ENCODE measurements at places on chromosomes 16 and 17.

DNA sequence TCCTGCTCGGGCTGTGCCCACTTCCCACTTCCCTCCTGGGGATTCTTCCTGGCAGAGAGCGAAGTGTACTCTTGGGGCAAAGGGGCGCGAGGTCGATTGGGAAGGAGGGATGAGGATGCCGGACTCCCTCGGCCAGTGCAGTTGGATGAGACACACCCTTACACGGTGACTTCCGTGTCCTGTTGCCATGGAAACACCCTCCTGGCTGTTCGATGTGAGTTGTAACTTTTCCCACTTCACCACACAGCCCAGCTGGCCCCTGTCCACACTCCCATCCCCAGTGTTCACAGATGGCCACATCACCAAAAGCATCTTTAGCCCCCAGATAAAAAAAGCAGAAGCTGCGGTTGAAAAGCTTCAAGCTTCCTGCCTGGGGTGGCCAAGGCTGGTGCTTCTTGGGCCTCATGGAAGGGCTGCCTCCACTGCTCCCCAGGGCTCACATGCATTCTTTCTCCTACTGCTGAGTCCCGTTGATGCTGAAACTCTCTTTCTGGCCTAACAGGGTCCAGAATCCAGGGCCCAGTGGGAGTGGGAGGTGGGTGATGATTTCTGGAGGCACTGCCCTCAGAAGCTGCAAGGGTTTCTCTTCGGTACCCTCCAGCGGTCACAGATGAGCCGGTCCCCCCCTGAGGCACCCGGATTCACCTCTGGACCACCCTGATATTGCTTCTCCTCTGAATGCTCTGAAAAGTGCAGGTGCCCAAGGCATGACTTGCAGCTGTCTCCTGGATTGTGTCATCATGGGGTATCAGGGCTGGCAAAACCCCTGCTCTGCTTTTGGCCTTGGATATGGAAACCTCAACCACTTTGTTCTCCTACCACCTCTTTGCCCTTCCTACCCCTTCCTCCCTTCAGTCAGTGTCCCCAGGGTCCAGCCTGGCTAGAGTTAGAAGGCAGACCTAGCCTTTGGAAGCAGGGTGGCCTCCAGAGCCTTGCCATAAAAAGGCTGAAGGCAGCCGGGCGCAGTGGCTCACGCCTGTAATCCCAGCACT, 2.2 kb upstream of the TRAF4 start:
- DNase-seq = no peak

DNA sequence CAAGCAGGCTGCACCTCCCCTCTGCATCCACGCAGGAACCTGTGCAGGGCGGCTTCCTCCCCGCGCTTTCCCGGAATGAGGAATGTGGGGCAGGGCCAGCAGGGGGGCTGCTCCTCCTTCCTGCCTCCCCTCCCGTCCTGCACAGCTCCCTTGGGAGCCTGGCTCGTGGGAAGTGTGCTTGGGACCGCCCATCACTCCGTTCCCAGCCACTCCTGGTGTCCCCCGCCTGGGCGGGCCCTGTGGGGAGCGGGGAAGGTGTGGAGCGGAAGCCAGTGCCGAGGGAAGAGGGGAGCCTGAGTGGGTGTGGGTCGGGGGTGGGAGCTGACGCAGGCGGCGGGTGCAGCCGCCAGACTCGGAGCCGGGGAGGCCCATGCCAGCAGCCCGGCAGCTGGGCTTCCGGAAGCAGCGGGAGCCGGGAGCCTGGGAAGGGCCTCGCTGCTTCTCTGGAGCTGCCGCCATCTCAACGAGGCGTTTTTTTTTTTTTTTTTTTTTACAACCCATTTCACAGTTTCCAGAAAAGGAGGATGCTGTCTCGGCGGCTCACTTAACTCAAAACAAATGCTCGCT, 24.1 kb downstream of the BAHCC1 start:
- DNase-seq = peak; percentile 83

GRCh38 chr16:12458591-12459358, 344.9 kb downstream of the CPPED1 start:
- no peak for DNase-seq

- DNase-seq = no peak
Observed at GRCh38 chr17:55545806-55546205, 34.6 kb upstream of the SMIM36 start.

GRCh38 chr17:41539071-41539492, 11.0 kb upstream of the KRT19 start:
- no peak for DNase-seq

- no peak for DNase-seq
Observed at GRCh38 chr16:68257251-68257905, 6.9 kb upstream of the SLC7A6 start.

DNA sequence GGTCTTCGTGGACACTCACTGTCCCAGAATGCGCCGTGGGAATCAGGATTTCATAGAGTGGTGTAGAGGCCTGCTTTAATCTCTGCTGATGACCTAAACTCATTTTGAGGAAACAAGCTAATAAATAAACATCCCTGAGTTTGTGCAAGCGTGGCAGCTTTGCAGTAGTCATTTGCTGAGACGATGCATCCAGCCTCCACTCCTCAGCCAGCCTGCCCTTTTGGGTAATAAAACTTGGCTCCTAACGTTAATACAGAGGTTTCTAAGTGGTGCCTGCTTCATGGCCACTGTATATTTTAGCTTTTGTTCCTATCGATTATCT, 1.3 kb downstream of the DGKE start:
- no peak for DNase-seq

- DNase-seq = no peak
Observed at GRCh38 chr17:7612294-7612640, 2.4 kb downstream of the FXR2 start.

DNA sequence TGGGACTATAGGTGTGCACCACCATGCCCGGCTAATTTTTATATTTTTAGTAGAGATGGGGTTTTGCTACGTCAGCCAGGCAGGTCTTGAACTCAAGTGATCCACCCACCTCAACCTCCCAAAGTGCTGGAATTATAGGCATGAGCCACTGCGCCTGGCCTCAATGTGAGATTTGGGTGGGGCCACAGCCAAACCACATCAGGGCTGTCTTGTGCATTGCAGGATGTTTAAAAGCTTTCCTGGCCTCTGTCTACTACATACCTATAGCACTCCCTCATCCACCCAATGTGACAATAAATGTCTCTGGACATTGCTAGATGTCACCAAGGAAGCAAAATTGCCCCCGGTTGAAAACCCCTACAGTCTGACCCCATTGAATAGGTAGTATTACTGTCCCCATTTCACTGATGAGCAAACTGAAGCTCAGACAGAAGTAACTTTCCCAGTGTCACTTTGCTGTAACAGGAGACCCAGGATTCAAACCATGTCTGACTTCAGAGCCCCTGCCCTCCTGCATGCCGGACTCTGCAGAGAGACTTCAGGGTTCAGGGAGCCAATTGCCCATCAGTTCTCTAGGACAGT, 3.6 kb upstream of the MAP3K14 start:
- no peak for DNase-seq

GRCh38 chr16:293043-293775, 10.2 kb downstream of the PDIA2 start:
- no peak for DNase-seq

- DNase-seq = no peak
Observed at GRCh38 chr17:65457635-65458257, 103.7 kb downstream of the AXIN2 start.

GRCh38 chr17:78408476-78409050, 30.1 kb downstream of the PGS1 start:
- no peak for DNase-seq

GRCh38 chr17:38325221-38325851, 18.4 kb downstream of the GPR179 start:
- peak; percentile 64 for DNase-seq

DNA sequence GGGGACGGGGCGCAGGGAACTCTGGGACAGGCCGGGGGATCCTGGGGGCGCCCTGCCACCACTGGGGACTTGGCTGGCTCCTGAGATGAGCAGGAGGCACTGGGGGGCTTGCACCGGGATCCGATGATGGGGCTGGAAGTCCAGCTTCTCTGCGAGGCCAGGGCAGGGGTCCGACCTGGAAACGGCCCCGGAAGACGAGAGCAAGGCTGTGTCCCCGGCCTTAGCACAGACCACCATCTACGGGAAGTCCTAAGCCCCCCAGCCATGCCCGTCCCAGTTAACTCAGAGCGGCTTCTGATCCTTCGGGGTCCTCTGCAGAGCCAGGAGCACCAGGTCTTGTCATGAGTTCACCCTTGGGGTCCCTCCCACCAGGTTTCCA, 573 bp downstream of the CDT1 start:
- no peak for DNase-seq

- DNase-seq = no peak
Observed at GRCh38 chr16:57945740-57946138, 25.2 kb downstream of the CNGB1 start.

- DNase-seq = no peak
Observed at GRCh38 chr16:56649820-56650219, 1.9 kb upstream of the MT1B start.

DNA sequence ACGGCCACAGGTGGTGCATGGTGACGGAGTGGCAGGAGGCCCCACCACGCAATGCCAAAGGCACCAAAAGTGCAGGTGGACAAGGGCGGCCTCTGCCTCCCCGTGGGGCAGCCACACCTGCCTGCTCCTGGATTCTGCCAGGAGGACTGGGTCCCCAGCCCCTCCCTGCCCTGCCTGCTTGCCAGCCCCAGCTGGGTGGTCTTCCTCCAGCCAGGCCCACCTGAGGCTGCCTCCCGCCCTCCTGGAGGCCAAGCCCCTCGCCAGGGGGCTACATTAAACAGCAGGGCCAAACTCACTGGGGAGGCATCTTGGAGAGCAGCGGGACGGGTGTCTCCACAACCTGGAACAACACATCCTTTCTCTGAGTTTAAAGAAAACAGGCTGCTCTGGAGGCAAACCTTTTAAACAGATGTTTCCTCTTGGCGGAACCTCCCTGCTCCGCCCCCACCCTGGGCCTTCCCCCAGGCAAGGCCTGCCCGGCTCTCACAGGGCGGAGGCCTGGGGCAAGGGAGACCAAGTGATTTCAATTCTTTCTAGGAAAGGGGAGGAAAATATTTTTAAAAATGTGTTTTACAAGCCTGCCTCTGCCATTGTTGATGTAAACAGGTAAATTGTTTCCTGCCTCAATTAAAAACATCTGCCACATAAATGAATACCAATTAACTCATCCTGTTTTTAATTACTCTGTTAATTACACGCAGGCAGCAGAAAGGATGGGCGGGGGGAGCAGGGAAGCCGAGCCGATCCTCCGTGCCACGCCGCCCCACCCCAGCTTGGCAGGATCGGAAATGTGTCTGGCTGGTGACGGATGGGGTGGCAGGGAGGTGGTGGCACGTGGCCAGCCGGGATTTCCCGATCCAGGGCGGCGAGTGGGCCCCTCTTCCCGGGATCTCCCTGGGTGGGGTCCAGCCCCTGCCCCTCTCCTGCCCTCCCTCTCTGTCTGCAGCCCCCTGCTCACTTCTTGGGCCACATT, 54.4 kb upstream of the PABPN1L start:
- DNase-seq = no peak

DNA sequence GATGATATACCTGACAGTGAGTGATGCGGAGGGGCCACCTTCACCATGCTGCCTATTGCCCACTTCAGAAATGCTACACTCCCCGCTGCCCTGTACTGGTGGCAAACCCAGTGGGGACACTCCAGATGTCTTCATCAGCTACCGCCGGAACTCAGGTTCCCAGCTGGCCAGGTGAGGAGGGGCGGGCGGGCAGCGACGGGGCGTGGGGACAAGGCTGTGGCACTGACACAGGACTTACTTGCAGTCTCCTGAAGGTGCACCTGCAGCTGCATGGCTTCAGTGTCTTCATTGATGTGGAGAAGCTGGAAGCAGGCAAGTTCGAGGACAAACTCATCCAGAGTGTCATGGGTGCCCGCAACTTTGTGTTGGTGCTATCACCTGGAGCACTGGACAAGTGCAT, 16.6 kb downstream of the SARM1 start:
- DNase-seq = no peak

- DNase-seq = peak; percentile 49
Observed at GRCh38 chr16:20385844-20386832, 18.4 kb downstream of the PDILT start.
